Stimulated activated CD8-positive, alpha-beta memory T cell treated with anti-CD3 and anti-CD28 coated beads, Interleukin-7, amount 100 ng/mL, for 4 hours (primary cell): ENCODE measurements at places on chromosomes 2 and 18.

- no peak for DNase-seq
Observed at GRCh38 chr2:160375802-160376469, 117.7 kb downstream of the RBMS1 start.

GRCh38 chr2:16716024-16716423, 50.4 kb upstream of the CYRIA start:
- no peak for DNase-seq

- no peak for DNase-seq
Observed at GRCh38 chr18:67243799-67244587, 272.5 kb downstream of the DSEL start.

DNA sequence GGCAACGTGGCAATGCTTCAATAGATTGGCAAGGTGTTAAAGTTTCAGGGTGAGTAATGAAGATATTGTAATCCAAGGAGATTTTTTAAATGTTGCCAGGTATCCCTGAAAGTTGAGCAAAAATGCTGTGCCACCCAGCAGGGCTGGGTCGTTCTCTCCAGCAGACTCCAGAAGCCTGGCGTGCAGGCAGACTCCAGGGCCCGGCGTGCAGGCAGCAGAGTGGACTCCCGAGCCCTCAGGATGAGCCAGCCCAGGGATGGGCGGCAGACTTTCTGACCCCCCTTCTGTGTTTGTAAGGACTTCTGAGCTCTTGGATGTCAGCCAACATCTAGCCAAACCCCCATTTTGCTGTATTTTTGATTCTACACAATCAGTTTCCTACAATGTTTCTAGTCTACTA, 289.1 kb downstream of the ZNF516 start:
- no peak for DNase-seq

DNA sequence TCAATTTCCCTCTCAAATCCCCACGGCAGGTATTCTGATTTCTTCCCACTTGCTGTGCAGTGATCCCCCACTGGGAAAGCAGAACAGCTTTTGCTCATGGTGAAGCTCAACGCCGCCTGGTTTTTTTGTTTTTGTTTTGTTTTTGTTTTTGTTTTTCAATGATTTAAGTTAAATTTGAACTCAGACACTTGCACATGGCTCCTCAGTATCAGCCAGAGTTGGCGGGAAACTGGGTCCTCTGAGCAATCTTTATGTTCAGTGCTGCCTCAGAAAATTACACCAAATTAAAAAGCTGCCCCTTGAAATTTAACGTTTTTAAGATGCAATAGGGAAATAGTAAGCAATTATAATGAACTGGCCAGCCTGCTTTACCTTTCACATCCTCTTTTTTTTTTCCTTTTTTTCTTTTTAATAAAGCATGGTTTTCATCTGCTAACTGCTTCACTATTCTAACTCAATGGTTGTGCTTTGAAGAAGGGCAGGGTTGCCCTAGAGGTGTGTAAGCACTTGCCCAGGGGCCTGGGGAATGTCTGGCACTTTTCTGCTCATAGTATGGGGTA, 277.0 kb upstream of the HNRNPA3 start:
- DNase-seq, result no peak

GRCh38 chr2:69615969-69616368, 27.6 kb downstream of the AAK1 start:
- no peak for DNase-seq

- no peak for DNase-seq
Observed at GRCh38 chr2:36492216-36492945, 105.6 kb downstream of the FEZ2 start.

DNA sequence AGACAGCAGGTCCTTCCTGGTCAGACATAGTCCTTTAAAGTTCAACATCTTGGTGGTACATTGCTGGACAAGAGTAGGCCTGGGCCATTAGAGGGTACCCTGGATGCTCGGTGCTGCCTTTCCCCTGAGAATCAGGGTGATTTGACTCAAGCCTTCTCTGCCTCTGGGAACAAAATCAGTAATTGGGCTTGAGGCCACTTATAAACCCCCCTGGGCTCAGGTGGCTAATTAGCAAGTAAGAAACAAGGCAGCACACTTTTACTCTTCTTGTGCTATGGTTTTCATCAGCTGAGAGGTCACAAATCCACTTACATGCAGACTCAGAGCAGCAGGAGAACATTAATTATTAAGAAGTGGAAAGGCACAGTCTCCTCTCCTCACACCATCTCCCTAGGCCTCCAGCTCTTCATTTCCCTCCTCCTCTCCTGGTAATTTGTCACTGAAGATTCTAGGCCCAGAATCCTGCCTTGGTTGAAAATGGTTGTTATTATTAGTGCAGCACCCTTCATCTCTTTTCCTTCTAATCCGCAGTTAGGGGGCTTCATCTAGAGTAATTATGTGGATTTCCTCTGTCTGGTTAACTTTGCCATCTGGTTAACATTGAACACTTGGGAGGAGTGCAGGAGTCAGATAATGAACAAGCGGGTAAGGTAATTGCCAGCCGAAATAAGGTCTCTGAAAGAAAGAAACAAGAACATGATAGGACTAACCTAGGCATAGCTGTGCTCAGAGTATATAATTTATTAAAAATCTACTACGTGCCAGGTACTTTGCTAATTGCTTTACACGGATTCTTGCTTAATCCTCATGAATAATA, 29.7 kb upstream of the CASP10 start:
- DNase-seq, result no peak

DNA sequence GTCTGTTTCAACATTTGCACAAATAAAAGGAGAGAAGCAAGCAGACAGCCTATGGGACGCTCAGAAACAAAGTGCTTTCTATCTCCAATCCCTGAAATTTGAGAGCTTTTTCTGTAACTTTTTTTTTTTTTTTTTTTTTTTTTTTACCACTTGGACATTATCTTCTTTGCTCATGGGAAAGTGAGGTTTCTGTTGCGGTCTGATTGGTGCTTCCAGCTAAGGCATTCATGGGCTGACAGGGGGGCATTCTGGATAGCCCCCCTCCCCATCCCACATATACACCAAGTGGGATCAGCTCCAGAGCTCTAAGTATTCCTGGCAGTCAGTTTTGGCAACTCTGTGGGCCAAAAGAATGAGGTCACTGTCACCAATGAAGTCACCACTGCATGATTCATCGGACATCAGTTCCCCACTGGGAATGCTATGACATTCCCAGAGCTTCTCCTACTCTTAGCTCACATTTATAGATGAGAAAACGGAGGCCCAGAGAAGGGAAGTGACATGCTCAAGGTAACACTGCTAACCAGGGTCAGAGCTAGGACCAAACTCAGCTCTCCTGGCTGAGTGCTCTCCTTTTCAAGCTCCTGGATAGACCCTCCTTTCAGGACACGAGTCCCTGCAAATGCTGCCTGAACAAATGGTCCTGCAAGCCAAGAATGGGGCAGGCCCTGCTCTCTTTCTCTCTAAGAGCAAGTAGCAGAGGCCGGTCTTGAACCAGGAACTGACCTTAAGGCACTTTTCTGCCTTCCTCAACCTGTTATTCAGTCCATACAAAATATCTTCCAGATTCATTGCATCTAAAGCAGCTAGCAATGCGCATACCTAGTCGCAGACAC, 61.3 kb downstream of the TMEM247 start:
- no peak for DNase-seq
